Stimulated activated CD8-positive, alpha-beta memory T cell treated with anti-CD3 and anti-CD28 coated beads, Interleukin-15, amount 100 ng/mL, for 24 hours (primary cell): ENCODE measurements at places on chromosomes 11 and 22.
A peak's percentile ranks its signal among the peaks of the same experiment; 100 is the strongest.

GRCh38 chr11:43930868-43931716 is 11.3 kb upstream of the C11orf96 start:
- DNase-seq = no peak

- DNase-seq = no peak
Measured at GRCh38 chr11:113874581-113875233, 665 bp downstream of the USP28 start.

GRCh38 chr11:36870361-36870760 is 272.3 kb upstream of the RAG2 start:
- no peak for DNase-seq

GRCh38 chr11:120217941-120218694 is 7.3 kb downstream of the OAF start:
- DNase-seq = no peak

DNA sequence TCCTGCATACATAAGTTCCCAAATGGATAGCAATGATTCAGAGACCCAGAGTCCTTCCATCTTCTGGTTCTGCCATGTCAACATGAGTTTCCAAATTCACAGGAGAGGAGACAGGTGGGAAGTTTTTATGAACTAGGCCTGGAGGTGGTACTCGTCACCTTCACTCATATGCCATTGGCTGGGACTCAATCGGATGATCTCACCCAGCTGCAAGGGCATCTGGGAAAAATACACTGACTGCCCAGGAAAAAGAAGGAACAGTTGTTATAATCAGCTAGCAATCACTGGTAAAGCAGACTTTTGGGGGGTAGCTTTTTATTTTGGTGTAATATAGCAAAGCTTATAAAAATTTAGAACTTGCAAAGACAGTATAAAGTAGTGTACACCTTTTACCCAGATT is 83.9 kb downstream of the OTOG start:
- DNase-seq = no peak

DNA sequence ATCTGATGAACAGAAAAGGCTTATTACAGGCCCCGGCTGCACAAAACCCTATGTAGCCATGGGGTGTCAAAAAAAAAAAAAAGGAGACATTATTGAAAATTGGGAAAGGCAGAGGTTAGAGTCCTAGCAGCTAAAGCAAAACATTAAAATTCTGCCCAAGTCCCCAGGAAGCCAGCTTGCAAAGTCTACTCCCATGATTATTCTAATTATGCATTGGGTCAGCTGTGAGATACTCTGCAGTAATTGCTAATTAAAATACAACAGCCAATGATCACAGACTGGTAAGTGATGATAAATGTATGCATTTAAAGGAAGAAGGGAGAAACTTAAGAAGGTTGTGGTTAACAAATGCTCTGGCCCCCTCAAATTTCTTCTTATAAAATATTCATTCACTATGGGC is 286.9 kb upstream of the PITPNB start:
- DNase-seq = no peak

DNA sequence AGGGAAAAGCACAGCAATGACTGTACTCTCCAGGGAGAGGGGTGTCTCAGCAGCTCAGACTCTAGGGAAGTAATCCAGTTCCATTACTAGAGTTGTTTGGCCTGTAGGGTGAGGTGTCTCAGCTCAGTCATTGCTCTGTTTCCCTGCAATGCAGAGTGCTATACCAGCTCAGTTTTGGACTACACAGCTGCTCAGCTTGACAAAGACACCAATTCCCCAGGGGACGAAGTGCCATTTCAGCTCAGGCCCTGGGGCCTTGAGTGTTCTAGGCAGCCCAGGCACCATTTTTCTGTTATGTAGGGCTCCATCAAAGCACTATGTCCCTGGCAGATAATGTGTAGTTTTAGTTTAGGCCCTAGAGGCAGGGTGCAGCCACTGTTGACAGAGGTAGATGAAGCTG is 18.2 kb downstream of the CALCB start:
- no peak for DNase-seq

- no peak for DNase-seq
Measured at GRCh38 chr11:79095424-79095823, 345.4 kb downstream of the TENM4 start.

DNA sequence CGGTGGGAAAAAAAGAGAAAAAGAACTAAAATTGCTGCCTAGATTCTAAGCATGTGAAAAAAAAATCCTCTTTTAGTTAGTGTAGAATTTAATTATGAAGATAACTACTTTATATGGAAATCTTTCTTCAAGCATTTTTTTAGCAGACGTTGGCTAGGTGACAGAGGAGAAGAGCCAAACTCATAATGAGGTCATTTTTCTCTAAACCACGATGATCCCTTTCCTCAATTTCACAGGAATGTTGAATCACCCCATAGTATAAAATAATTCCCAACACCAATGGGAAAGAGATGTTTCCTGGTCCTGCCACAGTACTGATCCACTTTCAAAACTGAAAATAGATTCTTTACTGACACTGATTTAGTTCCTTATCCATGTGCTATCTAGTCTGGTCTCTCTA is 319.8 kb downstream of the DLG2 start:
- DNase-seq = no peak

DNA sequence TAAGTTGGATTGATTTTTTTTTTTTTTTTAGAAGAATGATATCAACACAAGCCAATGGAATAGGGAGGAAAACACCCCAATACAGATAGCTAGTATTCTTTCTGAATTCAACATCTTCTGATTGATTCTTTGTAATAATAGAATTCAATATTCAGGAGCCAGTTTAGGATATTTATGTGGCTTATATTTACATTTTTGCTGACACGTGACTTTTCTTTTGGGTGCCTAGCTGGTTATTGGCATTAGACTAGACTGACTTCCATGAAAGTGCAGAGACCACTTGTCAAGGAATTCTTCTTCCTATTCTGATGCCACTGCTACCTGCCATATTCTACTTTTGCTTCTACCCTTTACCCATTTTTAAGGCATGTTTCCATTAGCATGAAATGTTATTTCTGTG is 16.4 kb downstream of the TRIM44 start:
- no peak for DNase-seq

DNA sequence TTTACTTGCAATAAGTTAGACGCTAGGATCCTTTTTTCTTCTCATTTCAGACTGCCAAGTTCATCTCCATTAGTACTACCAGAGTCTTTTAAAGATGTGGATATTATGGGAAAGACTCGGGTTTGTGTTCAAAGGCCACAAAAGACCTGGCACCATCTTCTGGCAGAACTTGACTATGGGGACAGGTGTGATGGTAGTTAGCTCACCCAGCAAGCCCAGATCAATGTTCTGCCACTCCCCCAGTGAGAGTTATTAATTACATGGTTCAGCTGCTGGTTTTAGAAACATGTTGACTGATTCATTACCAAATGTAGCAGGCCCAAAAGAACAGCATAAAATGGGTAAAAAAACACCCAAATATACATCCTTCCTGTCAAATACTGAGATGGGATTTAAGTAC is 333.5 kb upstream of the PITPNB start:
- no peak for DNase-seq

DNA sequence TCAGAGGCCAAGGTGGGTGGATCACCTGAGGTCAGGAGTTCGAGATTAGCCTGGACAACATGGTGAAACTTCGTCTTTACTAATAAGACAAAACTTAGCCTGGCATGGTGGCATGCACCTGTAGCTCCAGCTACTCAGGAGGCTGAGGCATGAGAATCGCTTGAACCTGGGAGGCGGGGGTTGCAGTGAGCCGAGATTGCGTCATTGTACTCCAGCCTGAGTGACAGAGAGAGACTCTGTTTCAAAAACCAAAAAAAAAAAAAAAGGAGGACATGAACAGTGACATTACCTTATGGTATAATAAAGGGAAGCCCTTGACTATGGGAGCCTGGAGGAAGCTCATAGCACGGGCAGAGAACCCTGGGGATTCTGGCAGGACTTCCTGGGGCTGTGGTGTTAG is 16.5 kb upstream of the PLEKHB1 start:
- no peak for DNase-seq

DNA sequence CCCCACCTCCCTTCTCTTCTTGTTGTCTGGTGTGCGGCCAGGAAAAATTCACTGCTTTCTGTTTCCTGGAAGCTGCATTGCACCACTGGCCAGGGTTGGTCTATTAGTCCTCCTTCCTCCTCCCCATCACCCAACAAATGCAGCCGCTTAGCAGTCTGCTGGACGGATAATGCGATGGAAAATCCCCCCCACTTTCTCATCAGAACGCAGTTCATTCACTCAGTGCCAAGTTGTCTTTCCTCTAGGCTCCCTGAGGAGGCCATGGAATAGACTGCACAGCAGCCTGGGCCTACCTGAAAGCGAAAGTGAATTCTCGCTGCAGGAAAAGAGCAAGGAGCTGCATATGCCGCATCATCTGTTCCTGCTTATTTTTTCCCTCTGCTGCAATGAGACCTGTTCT is 513.6 kb downstream of the METTL15 start:
- DNase-seq = no peak

- DNase-seq = no peak
Measured at GRCh38 chr11:46696212-46696558, 4.2 kb downstream of the ARHGAP1 start.

DNA sequence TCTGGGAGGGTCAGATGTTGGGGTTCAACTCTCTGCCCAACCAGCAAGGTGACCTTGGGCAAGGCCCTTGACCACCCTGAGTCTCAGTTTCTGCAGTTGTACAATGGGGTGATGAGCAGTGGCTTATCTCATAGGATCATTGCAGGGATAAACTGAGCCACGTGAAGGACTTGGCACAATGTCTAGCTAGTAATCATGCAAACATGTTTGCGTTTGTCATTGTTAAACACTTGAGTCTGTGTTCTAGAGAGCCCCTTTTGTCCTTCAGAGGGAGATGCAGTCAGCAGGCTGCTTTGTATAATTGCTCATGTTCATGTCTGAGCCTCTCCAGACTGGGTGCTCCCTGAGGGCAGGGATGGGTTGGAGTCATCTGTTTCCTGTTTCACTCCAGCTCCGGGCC is 15.8 kb downstream of the CD82 start:
- DNase-seq = no peak

- DNase-seq = peak; percentile 32
Measured at GRCh38 chr11:57567515-57568329, at the start of gene UBE2L6. UBE2L6 (minus strand) TSS chr11:57567672; CDS start chr11:57567611, 61 bp downstream.

DNA sequence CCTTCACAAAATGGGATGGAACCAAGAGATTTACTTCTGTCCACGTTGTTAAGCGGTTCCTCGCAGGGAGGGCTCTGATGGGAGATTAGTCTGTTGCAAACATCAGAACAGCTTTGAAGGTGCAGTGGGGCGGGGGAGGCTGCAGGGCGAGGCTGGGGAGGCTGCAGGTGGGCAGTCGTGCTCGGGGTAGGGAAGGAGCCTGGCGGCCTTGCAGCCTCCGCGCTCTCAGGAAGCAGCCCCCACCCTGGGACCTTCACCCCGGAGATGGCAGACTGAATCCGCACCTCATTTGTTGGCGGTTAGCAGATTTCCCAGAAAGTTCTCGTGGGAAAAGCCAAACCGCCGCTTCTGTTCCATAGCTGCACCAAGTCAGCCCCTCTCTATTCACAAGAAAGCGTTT is 237.3 kb downstream of the BRD1 start:
- no peak for DNase-seq

GRCh38 chr22:45785458-45785857 is 113.8 kb downstream of the ATXN10 start:
- no peak for DNase-seq

GRCh38 chr22:30612789-30613188 is 5.8 kb downstream of the TCN2 start:
- no peak for DNase-seq

DNA sequence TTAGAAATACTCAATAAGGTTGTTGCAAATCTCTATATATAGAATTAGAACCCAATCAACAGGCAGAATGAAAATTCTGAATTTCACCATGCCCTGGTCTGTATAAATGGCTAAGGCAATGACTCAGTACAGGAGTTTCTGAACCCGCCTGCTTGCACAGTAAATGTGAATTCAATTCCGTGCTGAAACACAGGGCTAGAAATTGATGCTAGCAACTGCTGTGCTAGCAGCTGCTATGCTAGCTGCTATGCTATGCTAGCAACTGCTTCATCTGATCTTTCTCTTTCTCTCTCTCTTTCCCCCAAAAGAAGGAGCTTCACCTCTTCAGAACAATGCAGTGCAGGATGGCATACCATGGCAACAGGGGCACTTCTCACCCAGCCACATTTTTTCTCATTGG is 9.7 kb upstream of the OR52J3 start:
- no peak for DNase-seq

GRCh38 chr11:123330948-123331347 is 99.1 kb upstream of the GRAMD1B start:
- DNase-seq = no peak

DNA sequence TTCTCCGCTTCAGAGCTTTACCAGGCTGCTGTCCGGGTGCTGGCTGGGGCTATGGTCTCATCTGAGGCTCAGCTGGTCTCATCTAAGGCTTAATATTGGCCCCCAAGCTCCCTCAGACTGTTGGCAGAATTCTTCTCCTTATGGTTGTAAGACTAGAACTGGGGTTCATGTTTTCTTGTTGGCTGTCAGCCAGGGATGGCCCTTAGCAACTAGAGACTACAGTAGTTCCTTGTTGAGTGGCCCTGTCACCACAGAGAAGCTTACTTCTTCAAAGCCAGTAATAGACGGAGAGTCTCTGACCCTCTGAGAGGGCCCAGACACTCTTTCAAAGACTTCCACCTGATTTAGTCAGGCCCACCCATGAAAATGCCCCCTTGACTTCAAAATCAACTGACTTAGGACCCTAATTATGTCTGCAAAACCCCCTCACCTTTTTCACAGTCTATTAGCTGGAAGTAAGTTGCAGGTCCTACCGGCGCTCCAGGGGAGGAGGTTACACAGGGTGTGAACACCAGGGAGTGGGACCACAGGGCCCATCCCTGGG is 24.2 kb upstream of the TREH start:
- no peak for DNase-seq

GRCh38 chr11:104028476-104029263 is 7.8 kb upstream of the DDI1 start:
- no peak for DNase-seq

- DNase-seq = no peak
Measured at GRCh38 chr11:123505546-123506299, 75.7 kb downstream of the GRAMD1B start.

DNA sequence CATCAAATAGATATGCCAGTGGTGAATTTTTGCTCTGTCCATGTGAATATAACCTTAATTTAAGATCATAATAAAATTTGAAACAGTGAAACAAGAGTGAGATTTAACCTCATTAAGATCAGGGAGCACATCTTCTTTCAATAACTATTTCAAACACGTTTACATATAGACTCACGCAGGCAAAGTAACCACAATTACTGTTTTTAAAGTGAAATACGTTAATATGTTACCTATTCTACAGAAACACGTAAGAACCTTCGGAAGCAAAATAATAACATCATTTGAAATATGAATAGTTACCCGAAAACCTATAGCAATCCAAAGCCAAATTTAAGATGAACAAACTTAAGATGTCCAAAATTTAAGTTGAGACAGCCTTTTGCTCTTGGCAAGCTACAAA is 136.2 kb upstream of the ZC3H12C start:
- DNase-seq = no peak
